ENCODE measurements at places on chromosomes 7 and 10. TPM values are rescaled to one million over a fixed set of nuclear protein-coding genes. Genes with fewer than 3 reads are reported as not detected.

TFPI2 gene
- total RNA-seq: 1,251 TPM

RSPH10B gene
- total RNA-seq: not detected

ARHGAP19 gene
- 9.8 TPM for total RNA-seq

CCDC172 gene
- total RNA-seq: not detected

TAF3 gene
- 2.1 TPM for total RNA-seq

GNAT3 gene
- 0.16 TPM for total RNA-seq

All from epithelial cell of alveolus of lung (primary cell).